SIG-M5 (cell line): ENCODE measurements at places on chromosomes 3 and 15.

DNA sequence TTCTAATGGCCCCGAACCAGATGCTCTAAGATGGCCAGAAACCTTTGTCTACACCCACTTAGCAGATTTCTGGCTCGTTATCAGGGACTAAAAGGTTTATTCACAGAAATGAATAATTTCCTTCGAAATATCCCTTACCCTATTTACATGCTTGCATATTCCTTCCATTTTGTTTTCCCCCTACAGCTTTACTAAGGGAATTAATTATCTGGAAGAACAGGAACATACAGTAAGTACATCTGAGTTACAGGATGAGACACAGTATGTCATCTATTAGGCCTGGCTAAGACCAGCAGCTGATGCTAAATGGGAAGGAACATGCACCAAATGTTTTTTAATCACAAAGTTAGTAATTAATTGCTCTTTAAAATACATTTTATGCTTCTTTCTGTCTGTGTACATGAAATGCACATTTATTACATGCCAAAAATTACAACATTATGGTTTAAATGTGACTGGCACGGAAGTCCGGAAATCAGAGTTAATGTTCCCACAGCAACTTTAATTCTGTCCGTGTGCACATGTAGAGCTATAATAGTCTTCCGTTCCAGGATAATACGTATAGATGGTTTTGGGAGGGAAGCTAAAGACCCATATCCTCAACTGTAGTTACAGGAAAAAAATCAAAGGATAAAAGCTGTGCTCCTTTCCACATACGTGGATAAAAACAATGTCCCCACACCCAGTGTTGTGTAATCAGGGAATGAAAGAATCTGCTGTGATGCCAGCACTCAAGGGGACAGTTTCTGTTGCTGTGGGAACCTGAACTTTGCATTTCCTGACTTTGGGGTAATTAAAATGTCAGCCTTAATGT is 82.0 kb downstream of the TIGIT start:
- no peak for DNase-seq

GRCh38 chr3:178669758-178670157 is 133.5 kb downstream of the KCNMB2 start:
- DNase-seq, result no peak

DNA sequence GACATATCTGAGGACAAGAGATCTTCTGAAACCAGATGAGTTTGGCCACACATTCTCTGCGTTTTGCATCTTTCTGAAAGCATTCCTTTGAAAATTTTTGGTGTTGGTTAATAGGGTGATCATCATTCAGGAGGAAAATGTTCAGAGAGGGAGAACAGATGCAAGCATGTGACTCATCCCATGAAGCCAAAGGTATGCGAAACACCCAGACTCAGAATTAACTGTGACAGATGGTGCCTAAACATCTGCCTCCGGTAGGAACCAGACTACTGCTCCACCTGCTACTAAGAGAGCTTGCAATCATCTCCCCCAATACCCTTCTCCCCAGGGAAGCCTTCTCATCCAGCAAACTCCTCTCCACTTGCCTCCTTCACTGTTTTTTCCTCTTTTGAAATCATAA is 46.2 kb downstream of the TRIM69 start:
- DNase-seq, result no peak

DNA sequence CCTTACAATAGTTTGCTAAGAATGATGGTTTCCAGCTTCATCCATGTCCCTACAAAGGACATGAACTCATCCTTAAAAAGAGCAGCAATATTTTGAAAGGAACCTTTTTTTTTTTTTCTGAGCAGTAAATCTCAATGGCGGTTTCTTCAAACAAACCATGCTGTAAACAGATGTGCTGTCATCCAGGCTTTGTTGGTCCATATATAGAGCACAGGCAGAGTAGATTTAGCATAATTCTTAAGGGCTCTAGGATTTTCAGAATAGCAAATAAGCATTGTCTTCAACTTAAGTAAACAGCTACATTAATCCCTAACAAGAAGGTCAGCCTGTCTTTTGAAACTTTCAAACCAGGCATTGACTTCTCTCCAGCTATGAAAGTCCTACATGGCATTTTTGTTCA is 334.2 kb downstream of the SLC9A9 start:
- DNase-seq, result no peak

DNA sequence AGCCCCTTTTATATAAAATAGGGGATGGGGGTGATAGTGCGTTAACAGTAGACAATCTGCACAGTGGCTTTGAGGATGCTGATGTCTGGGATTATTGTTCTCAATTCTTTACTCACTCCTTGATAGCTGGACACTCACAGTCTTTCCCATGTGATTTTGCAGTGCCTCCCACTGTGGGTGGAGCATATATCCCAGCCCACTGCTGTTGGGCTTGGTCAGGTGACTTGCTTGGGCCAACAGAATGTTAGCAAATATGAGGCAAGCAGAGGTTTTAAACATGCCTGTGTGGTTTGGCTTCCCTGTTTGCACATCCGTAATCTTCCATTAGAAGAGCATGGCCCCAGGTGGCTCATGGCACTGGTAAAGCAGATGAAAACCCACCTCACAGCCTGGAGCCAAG is 46.5 kb downstream of the CPA3 start:
- no peak for DNase-seq

DNA sequence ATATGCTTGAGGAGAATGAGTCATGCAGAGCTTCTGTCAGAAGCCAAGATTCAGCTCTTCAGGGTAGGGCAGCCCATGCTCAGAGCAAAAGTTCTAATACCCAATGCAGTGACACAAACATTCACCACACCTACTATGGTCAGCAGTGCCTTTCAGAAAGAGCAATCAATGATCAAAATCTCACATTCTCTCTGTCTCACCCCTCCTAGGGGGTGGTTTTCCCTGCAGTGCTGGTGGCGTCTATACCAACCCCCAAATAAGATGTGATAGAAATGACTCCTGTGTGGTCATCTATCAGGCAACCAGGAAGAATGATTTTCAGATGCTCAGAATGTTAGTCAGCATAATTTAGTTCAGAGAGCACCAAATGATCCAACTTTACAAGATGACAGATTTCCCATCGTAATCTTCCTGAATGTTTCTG is 385.3 kb downstream of the NTRK3 start:
- no peak for DNase-seq

GRCh38 chr3:190721330-190721729 is 141.2 kb downstream of the GMNC start:
- DNase-seq, result no peak

DNA sequence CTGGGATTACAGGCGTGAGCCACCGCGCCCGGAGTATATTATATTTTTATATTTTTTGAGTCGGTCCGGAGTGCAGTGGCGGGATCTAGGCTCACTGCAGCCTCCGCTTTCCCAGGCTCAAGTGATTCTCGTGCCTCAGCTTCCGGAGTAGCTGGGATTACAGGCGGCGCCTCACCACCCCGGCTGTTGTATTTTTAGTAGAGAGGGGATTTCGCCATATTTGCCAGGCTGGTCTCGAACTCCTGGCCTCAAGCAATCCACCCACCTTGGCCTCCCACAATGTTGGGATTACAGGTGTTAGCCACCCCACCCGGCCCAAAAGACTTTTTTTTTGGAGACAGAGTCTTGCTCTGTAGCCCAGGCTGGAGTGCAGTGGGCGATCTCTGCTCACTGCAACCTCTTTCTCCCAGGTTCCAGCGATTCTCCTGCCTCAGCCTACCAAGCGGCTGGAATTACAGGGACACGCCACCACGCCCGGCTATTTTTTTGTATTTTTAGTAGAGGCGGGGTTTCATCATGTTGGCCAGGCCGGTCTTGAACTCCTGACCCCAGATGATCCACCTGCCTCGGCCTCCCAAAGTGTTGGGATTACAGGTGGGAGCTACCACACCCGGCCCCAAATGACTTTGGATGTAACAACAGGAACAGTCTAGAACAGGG is 1.0 kb downstream of the ZNF589 start:
- no peak for DNase-seq

- no peak for DNase-seq
These were observed 39.8 kb downstream of the TSC22D2 start for GRCh38 chr3:150447631-150448465.

GRCh38 chr3:10928407-10928960 is 64.1 kb upstream of the SLC6A1 start:
- DNase-seq, result no peak

DNA sequence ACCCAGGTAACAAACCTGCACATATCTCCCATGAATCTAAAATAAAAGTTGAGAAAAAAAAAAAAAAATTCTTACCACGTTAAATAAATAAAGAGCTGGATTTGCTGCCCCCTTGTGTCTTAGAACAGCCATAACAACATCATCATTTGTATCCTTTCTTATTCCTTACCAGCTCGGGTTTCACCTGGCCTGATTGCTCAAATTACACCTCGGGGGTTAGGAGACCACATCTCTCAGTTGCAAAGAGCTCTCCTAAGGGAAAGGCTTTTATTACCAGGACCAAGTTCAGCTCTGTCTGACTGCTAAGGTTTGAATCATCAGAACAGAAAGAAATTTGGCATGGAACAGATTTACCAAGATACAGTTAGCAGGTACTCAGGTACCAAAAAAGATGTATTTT is 25.8 kb upstream of the RPL39L start:
- DNase-seq, result no peak

DNA sequence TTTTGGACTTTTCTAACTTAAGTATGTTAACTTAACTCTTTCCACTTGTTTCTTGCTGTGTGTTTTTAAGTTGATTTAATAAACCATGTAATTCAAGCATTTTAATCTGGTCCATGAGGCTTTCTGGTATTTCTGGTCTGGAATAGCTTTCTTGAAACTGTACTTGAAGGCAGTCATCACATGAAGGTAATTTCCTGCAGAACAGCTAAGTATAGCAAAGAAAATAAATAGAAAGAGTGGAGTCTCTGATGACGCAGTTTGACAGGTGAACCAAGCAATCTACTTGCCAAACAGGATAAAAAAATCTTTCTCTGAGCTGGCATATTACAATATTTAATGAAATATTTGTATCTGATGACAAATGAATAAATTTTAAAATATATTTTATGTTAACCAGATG is 74.9 kb downstream of the BTLA start:
- DNase-seq, result no peak

- DNase-seq, result no peak
These were observed 93.1 kb downstream of the AKAP13 start for GRCh38 chr15:85473455-85473854.

DNA sequence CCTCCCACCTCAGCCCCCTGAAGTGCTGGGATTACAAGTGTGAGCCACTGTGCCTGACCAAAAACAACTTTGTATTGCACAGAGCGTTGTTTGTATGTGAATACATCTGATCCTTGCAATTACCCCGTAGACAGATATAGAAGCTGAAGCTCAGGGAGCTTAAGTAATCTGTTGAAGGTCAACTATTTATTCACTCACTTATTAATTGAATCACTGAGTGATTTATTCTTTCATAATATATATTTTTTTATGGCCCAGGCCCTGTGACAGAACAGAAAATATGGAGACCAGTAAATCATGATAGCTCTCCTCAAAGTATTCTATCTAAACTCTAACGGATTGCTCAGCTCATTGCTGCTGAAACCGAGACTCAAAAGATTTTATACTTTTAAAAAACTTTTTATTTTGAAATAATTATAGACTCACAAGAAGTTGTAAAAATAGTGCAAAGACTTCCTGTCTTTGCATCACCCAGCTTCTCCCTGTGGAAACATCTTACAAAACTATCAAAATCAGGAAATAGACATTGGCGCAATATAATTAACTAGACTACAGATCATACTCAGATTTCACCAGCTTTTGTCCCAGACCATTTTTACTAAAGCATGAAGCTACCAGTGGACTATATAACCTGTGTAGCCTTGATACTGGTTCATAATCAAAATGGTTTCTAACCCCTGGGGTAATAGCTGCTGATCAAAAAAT is 466.1 kb downstream of the PDCD6IP start:
- no peak for DNase-seq

GRCh38 chr3:151800431-151800830 is 13.5 kb upstream of the AADAC start:
- no peak for DNase-seq

DNA sequence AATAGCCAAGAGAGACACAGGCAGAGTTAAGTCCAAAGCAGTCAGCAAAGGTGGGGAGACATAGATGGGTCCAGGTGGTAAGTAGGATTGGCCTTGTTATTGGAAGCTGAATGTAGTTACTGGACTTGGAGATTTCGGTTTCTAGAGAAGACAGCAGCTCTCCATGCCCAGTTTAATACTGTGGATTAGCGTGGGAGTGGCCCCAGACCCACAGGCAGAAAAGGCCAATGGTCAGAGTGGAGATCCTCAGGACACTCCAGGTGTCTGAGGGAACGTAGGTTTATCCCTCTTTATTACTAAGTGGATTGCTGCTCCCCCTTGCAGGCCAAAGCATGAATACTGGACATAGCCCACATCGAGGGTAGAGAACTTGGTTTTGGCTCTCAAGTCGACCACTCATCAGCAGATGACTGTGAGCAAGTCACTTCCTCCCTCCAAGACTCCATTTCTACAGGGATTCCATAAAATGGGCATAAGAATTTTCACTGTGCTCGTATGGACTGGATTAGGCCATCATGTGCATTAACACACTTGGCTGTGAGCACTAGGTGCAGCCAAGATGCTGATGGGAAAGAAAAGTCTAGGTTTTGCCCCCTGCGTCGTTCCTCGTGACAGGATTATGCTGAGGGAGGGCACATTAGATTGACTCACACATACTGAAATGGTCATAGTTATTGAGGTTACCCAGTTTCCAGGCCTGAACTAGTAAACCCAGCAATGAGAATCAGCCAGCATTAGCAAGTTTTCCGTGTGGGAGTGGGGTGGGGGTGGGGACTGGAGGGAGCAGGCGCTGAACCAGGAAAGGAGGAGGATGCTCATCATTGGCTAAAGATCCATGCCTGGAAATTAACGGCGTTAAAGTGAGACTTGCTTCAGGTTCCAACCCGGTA is 225.2 kb upstream of the TPRG1 start:
- peak; percentile 25 for DNase-seq
